ENCODE measurements at places on chromosomes 11 and 22.

DNA sequence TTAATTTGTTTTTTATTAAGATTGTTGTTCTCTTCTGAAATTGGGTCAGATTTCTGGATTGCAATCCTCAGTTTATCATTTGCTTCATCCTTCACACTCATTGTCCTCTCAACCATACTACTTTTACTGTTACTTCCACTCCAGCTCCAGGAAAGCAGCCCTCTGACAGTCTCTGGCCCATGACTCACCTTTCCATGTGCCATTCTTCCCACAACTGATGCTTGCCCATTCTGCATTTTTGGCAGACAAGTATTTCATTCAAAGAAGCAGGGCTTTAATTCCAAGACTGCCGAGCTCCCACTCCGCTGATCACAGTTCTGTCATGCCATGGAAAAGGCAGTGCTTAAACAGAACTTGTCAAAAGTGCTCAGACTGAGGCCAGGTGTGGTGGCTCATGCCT is 139.2 kb downstream of the WNT11 start:
- DNase-seq, result no peak

GRCh38 chr11:77542296-77542695 is 47.5 kb upstream of the AQP11 start:
- DNase-seq, result no peak

GRCh38 chr11:103147627-103148026 is 38.4 kb downstream of the DYNC2H1 start:
- no peak for DNase-seq

DNA sequence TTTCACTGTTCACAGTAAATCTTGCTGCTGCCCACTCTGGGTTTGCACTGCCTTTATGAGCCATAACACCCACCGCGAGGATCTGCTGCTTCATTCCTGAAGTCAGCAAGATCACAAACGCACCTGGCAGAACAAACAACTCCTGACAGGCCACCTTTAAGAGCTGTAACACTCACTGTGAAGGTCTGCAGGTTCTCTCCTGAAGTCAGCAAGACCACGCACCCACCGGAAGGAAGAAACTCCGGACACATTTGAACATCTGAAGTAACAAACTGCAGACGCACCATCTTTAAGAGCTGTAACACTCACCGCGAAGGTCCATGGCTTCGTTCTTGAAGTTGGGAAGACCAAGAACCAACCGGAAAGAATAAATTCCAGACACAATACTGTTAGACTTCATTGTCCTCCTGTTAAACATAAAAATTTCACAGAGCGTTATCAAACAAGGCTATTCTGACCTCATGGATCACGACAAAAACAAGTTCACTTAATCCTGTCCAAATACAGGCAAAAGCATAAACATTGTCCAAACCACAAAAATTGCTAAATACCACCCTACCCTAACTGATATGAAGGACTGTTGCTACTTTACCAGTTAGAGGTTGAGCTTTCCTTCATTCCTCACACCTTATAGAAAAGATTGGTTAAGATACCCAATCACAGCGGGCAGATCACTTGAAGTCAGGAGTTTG is 3.0 kb upstream of the CCDC117 start:
- no peak for DNase-seq

DNA sequence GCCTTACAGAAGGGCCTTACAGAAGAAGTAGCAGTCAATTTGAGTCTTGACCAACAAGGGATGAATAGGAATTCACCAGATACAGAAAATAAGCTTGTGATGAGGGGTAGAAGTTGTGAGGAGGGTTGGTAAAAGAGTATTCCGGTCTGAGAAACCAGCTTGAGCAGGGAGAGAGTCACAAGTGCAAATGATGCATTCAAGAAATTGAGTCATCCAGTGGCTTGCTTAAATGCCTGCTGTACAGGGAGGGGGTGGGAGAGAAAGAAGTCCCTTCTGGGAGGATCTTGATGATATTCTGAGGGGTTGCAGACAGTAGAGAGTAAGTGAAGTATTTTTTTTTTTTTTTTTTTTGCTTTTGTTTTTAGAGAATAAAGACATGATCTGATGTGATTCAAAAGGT is 9.2 kb downstream of the CCKBR start:
- DNase-seq, result no peak

DNA sequence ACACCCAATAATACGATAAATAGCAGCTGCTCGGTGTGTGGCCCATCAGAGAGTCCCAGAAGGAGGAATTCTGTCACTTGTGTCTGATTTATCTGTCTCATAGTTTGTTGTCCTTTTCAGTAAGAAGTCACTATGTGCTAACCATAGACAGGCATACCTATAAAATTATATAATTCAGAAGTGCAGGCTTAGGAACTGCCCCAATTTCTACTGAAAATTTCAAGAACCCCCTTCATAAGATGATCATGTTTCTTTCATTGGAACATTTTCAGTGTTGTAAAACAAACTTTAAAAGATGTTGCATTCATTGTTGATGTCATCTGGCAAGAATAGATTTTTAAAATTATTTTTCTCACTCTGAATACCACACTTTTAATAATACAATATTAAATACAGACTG is at the start of gene OR2D2:
Gene OR2D2 (minus strand): TSS at position 101 of the 400 bp plus-strand sequence. CDS start 0 bp downstream, at position 101.
- no peak for DNase-seq

DNA sequence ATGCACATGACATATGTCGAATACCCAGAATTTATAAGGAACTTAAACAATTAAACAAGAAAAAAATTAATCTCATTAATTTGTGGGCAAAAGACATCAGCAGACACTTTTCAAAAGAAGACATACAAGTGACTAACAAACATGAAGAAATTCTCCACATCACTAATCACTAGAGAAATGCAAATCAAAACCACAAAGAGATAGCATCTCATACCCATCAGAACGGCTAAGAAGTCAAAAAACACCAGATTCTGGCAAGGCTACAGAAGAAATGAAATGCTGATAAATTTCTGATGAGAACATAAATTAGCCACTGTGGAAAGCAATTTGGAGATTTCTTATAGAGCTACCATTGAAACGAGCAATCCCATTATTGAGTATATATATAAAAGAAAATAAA is 210.6 kb upstream of the LUZP2 start:
- peak; percentile 2 for DNase-seq

DNA sequence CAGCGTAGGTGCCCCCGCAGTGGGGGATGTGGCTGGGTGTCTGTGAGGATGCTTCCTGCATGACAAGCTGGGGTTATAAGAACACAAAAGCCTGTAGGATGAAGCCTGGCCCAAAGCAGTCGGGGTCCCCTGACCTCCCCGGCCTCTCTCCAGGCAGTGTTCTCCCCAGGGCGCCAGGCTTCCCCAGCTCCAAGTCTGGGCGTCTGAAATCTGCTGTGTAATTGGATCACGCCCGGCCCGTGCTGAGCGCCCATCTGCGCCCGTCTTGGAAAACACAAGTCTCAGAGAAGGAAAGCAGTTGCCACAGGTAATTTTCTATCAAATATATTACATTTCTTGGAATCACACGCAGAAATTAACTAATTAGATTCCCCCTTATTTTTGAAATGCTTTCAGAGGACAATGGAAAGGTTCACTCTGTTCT is 233.3 kb downstream of the CTTN start:
- DNase-seq, result no peak

Measured in T-helper 2 cell (primary cell).